ENCODE measurements at places on chromosomes 13 and 19.

DNA sequence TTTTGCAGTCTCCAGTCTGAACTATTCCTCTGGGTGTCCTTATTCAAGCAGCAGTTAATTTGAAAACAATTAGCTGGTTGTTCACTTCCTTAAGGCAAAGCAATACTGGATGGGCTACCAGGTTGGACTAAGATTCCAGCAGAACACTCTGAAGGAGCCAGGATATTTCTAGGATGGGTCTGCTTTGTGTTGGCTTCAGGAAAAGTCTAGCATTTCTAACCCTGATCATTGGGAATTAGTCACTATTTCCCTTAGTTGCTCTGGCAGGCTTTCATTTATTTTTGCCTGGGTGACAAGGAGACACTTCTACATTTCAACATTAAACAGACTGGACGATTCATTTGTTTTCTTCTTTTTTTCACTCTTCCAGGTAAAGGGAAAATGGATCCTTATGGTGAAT, 228.4 kb downstream of the ENOX1 start:
- DNase-seq: no peak

DNA sequence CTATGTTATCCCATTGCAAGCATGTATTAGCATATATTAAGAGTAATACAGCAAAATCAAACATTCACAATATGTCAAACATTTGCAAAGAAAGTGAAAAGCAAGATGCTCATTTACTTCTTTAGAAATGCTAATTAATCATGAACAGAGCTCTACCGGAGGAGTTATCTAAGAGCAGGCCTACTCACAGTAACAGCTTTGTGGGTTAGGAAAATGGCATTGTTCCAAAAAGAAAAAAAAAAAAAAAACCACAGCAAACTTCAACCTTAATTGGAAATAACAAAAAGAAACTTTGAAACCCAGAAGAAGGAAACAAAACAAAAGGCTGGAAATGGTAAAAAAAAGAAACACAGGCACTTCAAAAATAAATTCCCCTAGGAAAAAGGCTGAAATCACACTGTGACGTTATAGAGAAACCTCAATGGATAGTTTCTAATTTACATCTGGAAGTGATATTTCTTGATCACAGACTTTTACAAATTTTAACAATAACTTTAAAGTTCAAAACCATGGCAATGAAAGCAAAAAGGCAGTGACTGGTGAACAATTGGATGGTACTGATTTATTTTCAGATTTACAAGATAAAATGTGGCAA, 1236.8 kb upstream of the SPRY2 start:
- DNase-seq: no peak

DNA sequence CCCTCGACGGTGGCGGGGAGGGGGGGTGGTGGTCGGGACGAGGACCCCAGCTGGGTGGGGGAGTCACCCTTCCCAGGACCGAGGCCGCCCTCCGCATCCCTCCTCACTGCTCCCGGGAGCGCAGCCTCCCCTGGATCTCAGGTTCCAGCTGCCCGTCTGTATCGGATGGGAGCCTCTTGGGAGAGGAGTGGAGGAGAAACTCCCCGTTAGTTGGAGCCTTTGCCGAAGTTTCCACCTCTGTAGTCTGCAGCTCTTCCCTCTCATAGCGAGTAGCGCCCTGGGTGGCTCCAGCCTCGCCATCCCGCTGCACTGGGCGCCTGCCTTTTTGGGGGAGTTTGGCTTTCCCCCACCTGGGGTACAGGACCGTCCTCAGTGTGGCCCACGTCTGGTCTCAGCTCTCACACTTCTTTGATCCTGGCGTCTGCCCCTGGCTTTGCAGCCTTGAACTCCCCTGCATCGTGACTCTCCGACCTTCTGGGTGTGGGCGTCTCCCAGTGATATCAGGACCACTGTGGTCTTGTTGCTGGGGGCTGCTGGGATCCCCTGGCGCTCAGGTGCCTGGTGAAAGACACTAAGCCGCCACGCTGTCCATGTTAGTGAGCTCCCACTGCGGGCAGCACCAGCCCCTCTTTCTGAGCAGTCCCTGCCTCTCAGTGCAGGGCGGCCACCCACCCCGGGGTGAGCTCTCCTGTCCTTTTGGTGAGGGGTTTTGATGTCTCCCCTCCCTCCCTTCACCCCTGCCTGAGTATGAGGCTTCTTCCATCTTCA, 1.1 kb downstream of the CNOT3 start:
- DNase-seq: no peak

GRCh38 chr19:1027650-1028061, 1.2 kb downstream of the CNN2 start:
- DNase-seq: no peak

- DNase-seq: no peak
These were observed 15.5 kb downstream of the KASH5 start for GRCh38 chr19:49403404-49404187.

DNA sequence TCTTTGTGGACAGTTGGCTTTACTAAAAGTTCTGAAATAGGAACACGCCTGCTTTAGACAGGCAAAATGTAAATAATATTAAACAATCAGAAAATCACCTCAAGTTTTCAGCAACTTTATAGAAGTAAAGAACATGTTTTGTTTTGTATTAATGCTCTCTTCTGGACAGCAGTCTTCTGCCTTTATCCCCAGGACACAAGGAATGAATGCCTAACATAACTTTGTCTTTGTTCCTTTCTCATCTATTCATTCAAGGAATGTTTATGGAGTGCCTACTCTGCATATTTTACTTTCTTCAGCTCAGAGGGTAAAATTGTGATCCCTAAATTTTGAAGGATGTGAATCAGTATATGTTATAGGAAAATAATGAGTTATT, 325.4 kb downstream of the FOXO1 start:
- DNase-seq: no peak
